ENCODE measurements at places on chromosomes 6 and 20. TPM values are rescaled to one million over a fixed set of nuclear protein-coding genes. Genes with fewer than 3 reads are reported as not detected.

GRCh38 chr6:31053873-31054272 is 43.6 kb downstream of the MUC22 start:
- no peak overlapping the region for H3K4me3 ChIP-seq
- peaks cover 39% of the 10 kb centered on the region for H3K27me3 ChIP-seq
- H3K36me3 ChIP-seq, result no peaks in the 10 kb centered on the region
- no peaks in the 10 kb centered on the region for H3K4me1 ChIP-seq
- H3K27ac ChIP-seq, result no peak overlapping the region

- no peak overlapping the region for H3K4me3 ChIP-seq
- no peaks in the 10 kb centered on the region for H3K36me3 ChIP-seq
These were observed 10.6 kb upstream of the KIF13A start for GRCh38 chr6:17998003-17998402.

Gene GJA1
- total RNA-seq, result not detected

DNA sequence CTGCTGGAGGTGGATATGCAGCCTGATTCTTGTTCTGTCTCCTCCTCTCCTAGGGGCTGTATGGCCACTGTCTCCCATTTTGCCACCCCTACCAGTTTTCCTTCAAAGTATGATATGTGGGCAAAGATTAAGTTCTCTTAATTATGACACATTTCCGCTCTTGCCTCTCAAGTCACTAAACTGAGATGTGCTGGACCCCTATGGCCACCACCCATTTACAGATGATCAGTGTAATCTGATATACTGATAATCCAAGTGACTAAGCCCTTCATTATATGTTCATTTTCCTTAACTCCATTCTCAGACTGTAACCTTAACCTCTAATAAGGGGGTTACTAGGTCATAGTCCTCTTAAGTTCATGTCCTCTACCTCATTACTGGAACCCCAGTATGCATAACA is 711 bp upstream of the C20orf141 start:
- no peak overlapping the region for H3K27ac ChIP-seq
- peaks cover 46% of the 10 kb centered on the region for H3K27me3 ChIP-seq
- H3K36me3 ChIP-seq, result peaks cover 2% of the 10 kb centered on the region

DNA sequence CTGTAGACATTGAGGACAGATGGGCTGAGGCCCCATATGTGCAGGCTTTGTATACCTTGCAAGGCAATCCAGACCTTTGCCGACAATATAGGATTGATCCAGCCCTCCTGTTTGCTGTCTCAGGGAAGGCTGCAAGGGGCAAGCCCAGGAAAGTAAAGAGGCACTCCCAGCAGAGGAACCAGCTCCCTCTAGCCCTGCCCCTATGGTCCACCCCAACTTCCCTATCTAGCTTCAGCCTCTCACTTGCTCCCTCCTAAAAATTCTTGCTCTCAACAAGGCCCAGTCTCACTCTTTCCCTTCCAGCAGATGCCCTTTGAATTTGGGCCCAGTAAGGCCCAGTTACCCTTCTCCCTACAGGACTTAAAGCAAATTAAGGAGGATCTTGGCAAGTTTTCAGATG is 92.6 kb downstream of the JARID2 start:
- H3K27me3 ChIP-seq, result no peaks in the 10 kb centered on the region
- H3K4me1 ChIP-seq, result peaks cover 81% of the 10 kb centered on the region
- no peak overlapping the region for H3K4me3 ChIP-seq
- DNase-seq, result no peak
- H3K27ac ChIP-seq, result no peak overlapping the region

DNA sequence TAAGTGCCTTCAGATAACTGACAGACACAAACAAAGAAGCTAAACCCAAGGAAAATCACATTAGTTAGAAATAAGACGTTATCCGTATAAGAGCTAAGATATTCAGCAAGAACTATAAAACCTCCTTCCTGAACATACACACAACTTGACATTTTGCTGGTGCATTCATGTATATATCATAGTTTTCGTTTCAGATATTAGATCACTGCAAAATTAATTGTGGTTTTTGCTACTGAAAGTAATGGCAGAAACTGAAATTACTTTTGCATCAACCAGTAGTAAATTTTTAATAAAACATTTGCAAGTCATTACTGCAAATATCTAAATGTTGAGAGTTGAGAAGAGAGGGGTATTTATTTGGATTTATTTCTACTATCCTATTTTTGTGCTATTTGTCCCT is 26.1 kb upstream of the KCNQ5 start:
- no peaks in the 10 kb centered on the region for H3K4me1 ChIP-seq
- H3K27ac ChIP-seq, result no peak overlapping the region
- no peaks in the 10 kb centered on the region for H3K36me3 ChIP-seq
- no peak overlapping the region for H3K4me3 ChIP-seq

GRCh38 chr6:28090917-28091586 is 10.7 kb downstream of the ZNF165 start:
- H3K4me1 ChIP-seq, result no peaks in the 10 kb centered on the region
- no peak overlapping the region for H3K27ac ChIP-seq
- DNase-seq, result no peak
- no peaks in the 10 kb centered on the region for H3K27me3 ChIP-seq
- peaks cover 37% of the 10 kb centered on the region for H3K36me3 ChIP-seq
- H3K4me3 ChIP-seq, result no peak overlapping the region

DNA sequence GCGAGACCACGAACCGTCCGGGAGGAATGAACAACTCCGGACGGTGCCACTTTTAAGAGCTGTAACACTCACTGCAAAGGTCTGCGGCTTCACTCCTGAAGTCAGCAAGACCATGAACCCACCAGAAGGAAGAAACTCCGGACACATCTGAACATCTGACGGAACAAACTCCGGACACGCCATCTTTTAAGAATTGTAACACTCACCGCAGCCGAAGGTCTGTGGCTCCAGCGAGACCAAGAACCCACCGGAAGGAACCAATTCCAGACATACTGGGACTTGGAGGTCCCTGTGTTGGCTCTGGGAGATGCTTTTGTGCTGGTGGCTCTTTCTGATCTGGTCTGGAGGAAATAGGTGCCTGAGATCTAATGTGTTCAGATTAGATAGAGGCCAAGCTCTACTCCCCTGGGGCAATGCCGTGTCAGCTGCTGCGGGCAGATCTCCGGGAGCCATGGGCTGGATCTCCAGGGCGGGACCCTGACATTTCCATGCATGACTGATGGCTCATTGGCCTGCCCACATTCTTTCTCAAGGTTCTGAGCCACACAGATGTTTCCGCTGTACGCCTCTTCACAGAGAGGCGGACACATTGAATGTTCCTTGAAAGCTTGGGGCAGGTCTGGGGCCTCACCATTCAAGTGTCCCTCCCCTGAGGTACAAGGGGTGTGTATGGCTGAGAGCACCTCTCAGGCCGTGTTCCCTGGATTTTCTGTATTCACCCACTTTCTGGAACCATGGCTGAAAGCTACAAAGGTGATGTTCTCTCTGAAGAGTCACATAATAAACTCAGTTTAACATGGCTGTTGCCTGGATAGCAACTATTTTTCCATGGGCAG is 29.3 kb downstream of the GMPR start:
- H3K4me3 ChIP-seq, result no peak overlapping the region
- H3K27me3 ChIP-seq, result no peaks in the 10 kb centered on the region
- no peaks in the 10 kb centered on the region for H3K4me1 ChIP-seq
- no peaks in the 10 kb centered on the region for H3K36me3 ChIP-seq
- DNase-seq, result no peak

DNA sequence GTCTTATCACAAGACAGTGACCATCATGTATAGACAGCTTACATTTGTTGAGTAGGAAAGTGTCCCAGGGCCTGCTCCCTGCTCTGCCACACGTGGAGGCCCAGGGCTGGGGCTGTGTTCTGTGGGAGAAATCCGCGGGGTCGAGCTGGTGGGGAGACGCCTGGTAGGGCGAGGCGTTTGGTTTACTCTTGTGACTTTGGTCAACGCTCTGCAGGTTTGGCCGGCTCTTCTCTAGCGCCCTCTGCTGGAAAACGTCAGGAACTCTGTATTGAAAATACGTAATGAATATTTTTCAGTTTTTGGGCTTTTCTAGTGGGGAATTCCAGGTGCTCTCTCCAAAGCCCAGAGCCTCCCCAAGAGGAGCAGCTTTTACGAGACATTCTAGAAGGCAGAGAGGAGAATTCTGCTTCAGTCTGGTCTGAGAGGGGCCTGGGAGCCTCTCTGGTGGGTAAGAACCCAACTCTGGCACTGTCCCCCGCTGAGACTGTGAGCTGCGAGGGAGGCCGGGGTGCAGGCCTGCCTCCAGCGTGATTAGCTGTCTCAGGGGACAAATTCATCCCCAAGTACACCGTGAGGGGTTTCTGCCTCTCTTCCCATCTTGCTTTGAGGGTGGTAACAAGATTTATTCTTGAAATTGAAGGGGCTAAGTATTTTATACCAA is 112.6 kb upstream of the RALGAPA2 start:
- H3K36me3 ChIP-seq, result no peaks in the 10 kb centered on the region
- H3K27me3 ChIP-seq, result peaks cover 15% of the 10 kb centered on the region
- peak; percentile 73 for DNase-seq
- H3K27ac ChIP-seq, result no peak overlapping the region

DNA sequence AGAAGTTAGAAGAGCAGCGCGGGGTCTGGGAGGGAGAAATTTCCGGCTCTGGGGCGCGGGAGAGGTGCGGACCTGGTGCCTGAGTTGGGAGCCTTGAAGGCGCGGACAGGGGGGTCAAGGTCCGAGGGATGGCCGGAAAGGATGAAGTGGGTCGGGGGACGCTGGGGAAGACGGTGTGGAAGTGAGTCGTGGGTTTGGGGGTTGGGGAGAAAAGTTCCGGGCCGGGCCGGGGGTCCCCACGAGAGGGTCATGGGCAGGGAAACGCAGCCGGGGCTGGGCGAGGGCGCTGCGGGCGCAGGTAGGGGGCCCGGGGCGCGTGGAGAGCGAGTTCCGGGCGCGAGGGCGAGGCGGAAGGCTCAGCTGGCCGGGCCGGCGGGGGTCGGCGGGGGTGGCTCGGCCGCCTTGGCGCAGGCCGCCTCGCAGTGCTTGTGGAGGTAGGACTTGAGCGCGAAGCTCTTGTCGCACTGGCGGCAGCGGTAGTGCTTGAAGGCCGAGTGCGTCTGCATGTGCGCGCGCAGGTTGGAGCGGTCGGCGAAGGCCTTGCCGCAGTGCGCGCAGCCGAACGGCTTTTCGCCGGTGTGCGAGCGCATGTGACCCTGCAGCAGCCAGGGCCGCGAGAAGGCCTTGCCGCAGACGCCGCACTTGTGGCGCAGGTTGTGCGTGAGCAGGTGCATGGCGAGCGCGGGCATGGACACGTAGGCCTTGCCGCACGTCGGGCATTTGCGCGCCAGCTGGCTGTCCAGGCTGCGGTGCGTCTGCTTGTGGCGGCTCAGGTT is 10.5 kb upstream of the SRXN1 start:
- H3K27me3 ChIP-seq, result peaks cover 72% of the 10 kb centered on the region
- no peaks in the 10 kb centered on the region for H3K36me3 ChIP-seq
- no peak overlapping the region for H3K4me3 ChIP-seq
- DNase-seq, result no peak
- peak overlapping the region; percentile 47 for H3K27ac ChIP-seq

DNA sequence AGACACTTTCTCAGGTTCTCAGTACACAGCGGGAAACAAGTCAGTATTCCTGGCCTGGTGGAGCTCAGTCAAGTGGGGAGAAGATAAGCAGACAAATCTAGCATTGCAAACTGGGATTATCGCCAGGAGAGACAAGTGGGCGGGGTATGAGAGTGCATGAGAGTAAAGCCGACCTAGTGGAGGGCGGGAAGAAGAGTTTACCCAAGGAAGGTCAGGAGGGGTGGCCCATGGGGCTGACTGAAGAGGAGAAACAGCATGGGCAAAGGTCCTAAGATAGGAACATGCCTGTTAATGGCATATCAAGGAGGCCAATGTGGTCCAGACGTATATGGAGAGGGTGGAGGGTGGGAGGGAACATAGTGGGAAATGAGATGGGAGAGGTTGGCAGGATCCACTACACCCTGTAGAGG is 12.4 kb upstream of the CSNK2A1 start:
- no peaks in the 10 kb centered on the region for H3K36me3 ChIP-seq
- no peak for DNase-seq

GRCh38 chr20:11153819-11154218 is 480.0 kb upstream of the JAG1 start:
- no peaks in the 10 kb centered on the region for H3K4me1 ChIP-seq
- H3K36me3 ChIP-seq, result no peaks in the 10 kb centered on the region
- no peak overlapping the region for H3K27ac ChIP-seq
- H3K27me3 ChIP-seq, result no peaks in the 10 kb centered on the region

DNA sequence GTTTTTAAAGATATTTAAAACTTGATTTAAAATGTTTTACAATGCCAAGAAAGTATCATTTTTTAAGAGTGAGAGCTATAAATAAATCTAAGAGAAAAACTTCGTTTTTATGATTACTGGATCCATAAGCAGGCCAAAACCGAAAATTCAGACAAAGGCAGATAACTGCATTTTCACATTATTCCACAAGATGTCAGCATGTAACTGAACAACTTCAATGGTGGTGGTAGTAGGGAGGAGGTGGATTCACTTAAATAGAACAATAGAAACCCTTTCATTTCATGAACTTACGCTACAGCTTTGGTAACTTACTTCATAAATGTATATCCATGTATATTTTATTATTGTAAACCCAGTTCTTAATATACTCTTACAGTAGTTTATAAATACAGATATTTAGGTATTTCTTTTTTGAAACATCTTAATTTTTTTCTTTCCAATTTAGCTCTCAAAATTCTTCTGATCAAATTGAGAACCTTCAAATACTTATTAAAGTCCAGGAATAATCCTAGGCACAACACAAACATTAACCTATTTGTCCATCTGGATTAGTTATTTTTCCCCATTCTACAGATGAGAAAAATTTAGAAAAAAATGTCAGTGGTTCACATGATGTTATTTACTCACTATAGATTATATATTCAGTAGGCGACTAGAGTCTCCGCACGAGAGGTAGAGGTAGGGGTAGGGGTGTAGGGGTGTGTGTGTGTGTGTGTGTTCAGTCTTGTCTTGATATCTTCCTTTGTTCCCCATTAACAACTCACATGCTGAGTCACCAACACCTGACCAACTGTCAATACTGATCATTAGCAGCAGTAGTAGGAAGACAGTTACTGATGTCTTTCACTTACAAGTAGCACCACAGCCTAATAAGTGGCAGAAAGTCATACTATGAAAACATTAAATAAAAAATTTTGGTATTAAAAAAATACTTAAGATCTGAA is 111.5 kb downstream of the ARHGAP18 start:
- H3K4me1 ChIP-seq, result no peaks in the 10 kb centered on the region
- no peaks in the 10 kb centered on the region for H3K27me3 ChIP-seq
- H3K36me3 ChIP-seq, result no peaks in the 10 kb centered on the region
- no peak overlapping the region for H3K27ac ChIP-seq
- peak; percentile 49 for DNase-seq

- no peak overlapping the region for H3K27ac ChIP-seq
- no peak for DNase-seq
- no peaks in the 10 kb centered on the region for H3K27me3 ChIP-seq
- no peaks in the 10 kb centered on the region for H3K4me1 ChIP-seq
- no peaks in the 10 kb centered on the region for H3K36me3 ChIP-seq
These were observed 162.2 kb downstream of the GJA1 start for GRCh38 chr6:121597654-121598053.

GRCh38 chr20:34980543-34981233 is 25.0 kb downstream of the MYH7B start:
- DNase-seq, result no peak
- H3K27me3 ChIP-seq, result peaks cover 11% of the 10 kb centered on the region
- H3K4me1 ChIP-seq, result no peaks in the 10 kb centered on the region
- H3K4me3 ChIP-seq, result no peak overlapping the region

- H3K36me3 ChIP-seq, result peaks cover 24% of the 10 kb centered on the region
- no peak overlapping the region for H3K27ac ChIP-seq
These were observed 11.8 kb downstream of the ETV7 start for GRCh38 chr6:36375644-36376155.

Gene MDC1
- total RNA-seq, result 46.8 TPM

GRCh38 chr20:38961530-38962043 is 557 bp upstream of the DHX35 start:
- no peaks in the 10 kb centered on the region for H3K27me3 ChIP-seq
- H3K27ac ChIP-seq, result peak overlapping the region; percentile 94
- H3K36me3 ChIP-seq, result peaks cover 5% of the 10 kb centered on the region
- DNase-seq, result peak; percentile 18
- H3K4me1 ChIP-seq, result peaks cover 31% of the 10 kb centered on the region

All from activated CD4-positive, alpha-beta T cell treated with anti-CD3 and anti-CD28 coated beads, Interleukin-2, amount 10 ng/mL, durations not matched to agents 7 days and 5 days (primary cell).